ENCODE measurements at places on chromosomes 1 and 21.

DNA sequence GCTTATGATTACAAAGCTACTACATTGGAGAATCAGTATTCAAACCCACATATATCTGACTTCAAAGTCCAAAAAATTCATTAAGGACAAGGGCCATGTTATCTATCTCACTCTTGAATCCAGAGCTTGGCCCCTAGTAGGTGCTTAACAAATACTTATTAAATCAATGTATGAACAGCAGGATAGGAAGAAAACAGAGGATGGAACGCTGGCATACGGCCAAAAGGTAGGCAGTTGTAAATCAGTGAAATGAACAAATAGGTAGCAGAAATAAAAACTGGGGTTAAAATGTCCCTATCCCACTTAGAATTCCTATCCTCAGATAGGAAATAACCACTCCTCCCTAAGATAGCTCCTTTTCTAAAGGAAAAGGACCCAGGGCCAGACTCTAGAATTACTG, 2.0 kb downstream of the MRPL24 start:
- no peak for DNase-seq

GRCh38 chr21:31340942-31341487, 3.0 kb downstream of the TIAM1 start:
- DNase-seq: no peak

DNA sequence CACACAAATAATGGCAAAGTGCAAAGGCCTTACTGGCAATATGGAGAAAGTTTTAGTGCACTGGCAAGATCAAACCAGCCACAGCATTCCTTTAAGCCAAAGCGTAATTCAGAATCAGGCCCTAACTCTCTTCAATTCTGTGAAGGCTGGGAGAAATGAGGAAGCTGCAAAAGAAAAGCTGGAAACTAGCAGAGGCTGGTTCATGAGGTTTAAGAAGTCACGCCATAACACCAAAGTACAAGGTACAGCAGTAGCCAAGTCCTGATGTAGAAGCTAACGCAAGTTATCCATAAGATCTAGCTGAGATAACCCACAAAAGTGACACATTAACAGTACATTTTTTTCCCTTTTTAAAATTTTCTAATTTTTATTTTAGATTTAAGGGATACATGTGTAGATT, 57.1 kb downstream of the SLC27A3 start:
- DNase-seq: no peak

- no peak for DNase-seq
These were observed 336.3 kb upstream of the NCAM2 start for GRCh38 chr21:20661745-20662422.

DNA sequence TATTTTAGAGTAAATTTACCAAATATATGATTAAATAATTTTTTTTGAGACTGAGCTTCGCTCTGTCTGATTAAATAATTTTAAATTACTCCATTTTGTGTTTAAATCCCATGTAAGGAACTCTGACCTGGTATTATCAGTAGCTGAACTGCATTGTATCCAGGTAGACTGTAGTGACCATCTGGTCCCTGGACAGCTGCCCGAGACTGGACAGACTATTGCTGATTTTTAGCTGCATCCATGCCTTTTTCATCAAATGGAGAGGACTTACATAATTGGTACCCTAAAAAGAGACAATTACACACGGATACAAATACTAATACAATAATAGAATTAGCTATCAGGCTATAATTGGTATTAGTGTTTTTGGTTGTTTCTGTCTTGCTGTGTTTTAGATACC, 20.6 kb downstream of the OLFM3 start:
- DNase-seq: no peak

DNA sequence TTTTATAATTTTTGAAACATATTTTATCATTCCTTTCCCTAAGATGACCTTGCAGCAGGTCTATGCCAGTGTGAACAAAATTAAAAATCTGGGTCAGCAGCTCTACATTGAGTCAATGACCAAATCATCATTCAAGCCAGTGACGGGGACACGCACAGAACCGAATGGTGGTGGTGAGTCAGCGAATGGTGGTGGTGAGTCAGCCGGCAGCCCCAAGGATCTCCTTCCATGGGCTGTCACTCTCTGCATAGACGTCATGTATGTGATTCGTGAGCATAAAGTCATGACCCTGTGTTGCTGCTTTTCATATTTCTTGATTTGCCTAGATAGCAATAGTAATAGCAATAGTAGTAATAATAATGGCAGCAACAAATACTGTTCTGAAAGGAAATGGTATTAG, 26.3 kb downstream of the PER3 start:
- no peak for DNase-seq

GRCh38 chr21:34260277-34261008, 103.4 kb upstream of the KCNE2 start:
- no peak for DNase-seq

DNA sequence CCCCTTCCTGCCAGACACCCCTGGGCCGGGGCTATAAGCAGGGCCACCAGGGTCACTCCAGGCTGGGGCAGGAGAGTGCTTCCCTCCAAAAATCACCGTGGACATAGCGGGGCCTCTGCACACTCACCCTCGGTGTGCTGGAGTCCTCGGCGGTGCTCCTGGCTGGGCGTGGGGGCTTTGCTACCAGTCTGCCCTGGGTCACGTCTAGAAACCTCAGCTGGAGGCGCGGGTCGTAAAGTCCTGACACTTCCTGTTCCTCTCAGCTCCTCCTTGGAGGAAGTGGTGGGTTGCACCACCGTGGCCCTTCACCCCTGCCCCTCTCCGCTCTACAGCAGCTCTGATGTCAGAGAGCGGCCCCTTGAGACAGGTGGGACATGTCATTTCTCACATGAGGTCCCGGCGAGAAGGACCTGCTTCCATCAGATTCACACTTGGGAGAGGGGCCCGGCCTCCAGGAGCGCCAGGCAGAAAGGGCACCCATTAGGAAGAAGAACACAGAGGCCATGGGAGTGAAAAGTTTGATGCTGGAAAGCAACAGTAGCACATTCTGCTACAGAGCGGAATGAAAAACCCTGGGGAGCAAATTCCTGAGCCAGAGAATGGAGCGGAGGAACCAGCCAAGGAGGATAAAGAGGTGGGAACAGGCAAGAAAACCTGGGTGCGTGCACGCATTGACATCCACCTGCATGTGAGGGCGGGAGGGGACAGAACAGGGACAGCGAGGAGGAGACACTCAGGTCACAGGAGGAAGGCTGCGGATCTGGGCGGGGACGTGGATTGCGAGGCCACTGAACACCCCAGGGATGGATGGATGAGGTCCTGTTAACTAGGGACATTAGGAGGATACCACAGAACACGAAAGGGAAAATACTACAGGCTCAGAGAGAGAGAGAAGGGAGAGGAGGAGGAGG, at the start of gene ITGB2:
ITGB2 (minus strand) TSS at position 206 of the 911 bp plus-strand sequence. CDS start 10,117 bp downstream, outside the sequence.
- no peak for DNase-seq

- no peak for DNase-seq
These were observed 1489.1 kb downstream of the BRINP3 start for GRCh38 chr1:188988589-188988988.

GRCh38 chr1:2560299-2561073, 4.3 kb downstream of the TNFRSF14 start:
- DNase-seq: no peak

- no peak for DNase-seq
These were observed 17.4 kb upstream of the GPR153 start for GRCh38 chr1:6278263-6278662.

GRCh38 chr1:1429671-1430073, 5.8 kb upstream of the VWA1 start:
- no peak for DNase-seq

GRCh38 chr1:52814465-52814864, 28.1 kb upstream of the ZYG11A start:
- no peak for DNase-seq

DNA sequence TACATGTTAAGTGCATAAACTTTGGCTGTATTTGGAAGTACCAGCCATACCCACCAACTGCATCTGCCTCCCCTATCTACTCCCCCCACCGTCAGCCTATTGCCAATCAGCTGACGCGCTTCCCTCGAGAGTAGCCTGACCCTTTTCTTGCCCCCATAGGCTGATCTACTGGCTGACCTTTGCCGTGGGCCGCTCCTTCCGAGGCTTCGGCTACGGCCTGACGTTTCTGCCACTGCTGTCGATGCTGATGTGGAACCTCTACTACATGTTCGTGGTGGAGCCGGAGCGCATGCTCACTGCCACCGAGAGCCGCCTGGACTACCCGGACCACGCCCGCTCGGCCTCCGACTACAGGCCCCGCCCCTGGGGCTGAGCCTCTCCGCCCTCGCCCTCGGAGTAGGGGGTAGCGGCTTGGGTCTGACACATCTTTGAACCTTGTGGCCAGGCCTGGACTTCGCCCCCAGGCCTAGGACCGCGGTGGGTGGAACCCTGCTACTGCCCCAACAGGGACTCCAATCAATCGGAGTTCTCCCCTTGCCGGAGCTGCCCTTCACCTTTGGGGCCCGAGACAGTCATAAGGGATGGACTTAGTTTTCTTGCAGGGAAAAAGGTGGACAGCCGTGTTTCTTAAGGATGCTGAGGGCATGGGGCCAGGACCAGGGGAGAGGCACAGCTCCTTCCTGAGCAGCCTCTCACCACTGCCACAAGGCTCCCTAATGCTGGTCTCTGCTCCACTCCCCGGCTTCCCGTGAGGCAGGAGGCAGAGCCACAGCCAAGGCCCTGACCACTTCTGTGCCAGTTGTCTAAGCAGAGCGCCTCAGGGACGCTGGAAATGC, 4.0 kb downstream of the GLMP start:
- peak; percentile 55 for DNase-seq

- DNase-seq: no peak
These were observed 1.4 kb downstream of the TENT5B start for GRCh38 chr1:27011058-27011764.

DNA sequence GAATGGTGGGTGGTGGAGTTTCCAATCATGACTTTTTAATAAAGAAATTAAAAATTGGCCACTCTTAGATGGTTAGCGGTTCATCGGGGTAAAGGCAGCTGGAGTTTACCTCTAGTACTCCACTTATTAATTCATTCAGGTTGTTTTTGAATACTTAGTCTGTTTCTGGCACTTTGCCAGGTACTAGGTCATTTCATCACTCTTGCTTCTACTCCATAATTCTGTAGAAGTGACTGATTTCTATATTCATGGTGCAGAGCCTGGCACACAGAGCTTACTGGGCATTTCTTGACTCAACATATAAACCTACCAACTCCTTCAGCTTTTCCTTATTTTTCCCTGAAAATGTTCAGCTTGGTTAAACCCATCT, 31.5 kb downstream of the FOXD2 start:
- no peak for DNase-seq

DNA sequence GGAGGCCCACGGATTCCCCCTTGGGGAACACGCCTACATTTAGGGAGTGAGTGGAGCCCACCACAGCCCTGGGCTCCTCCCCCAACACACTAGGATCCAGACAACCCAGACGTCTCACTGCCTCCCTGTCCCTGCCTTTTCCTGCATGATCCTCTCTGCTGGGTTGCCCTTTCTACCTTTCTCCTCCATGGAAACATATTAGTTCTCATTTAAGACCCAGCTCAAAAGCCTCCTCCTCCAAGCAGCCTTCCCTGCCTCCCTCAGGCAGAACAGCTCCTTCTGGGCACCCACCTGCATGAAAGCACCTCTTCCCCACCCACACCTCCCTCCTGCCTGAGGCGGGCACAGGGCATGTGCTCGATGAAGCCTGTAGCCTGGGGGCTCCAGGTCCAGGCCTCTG, 10.7 kb downstream of the COL8A2 start:
- DNase-seq: no peak

DNA sequence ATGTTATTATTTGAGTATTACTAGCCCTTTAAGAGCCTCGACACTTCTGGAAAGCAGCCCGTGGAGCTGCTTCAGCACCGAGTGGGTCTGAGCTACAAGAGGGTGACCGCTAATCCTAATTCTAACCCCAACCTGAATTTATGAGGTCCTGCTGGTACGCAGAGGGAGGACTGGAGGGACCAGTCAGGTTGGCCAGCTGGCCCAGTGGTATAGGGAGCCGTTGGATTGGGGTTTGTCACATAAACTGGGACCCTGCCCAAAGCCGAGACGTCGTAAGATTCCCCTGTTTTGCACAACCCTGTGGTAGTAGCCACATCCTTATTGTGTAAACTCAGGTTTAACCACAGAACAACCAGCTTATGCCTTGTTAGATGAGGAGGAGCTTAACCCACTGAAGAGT, 60.8 kb upstream of the F3 start:
- DNase-seq: no peak

DNA sequence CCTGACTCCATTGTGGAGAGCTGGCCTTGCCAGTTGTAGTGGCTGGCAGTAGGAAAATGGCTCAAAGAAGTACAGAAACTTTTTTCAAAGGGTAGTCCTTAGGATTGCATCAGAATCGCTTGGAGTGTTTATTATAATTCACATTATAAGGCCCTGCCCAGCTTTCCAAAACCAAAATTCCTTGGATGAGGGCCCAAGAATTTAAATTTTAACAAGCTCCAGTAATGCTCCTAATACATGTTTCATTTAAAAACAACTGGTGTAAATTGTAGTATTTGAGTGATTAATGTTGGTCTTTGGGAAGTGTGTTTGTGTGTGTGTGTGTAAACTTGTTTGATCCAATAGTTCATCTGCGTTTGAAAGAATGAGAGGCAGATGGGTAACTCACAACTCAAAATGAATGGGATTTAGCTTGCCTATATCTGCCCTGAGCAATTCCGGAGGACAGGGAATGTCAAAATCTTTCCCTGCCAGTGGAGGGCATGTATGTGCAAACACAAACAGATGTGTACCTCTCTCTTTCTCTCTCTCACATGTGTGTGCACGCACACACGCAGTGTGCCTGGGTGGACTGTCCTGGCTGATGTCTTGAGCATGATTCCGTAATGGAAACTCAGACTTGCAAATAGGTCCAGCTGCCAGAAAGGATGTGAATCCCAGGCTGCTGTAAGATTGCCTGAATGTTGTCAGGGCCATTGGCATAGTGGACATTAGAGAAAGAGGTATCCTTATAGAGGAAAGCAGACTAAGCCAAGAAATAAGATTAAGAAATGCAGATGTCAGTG, 293.1 kb downstream of the LMX1A start:
- no peak for DNase-seq

DNA sequence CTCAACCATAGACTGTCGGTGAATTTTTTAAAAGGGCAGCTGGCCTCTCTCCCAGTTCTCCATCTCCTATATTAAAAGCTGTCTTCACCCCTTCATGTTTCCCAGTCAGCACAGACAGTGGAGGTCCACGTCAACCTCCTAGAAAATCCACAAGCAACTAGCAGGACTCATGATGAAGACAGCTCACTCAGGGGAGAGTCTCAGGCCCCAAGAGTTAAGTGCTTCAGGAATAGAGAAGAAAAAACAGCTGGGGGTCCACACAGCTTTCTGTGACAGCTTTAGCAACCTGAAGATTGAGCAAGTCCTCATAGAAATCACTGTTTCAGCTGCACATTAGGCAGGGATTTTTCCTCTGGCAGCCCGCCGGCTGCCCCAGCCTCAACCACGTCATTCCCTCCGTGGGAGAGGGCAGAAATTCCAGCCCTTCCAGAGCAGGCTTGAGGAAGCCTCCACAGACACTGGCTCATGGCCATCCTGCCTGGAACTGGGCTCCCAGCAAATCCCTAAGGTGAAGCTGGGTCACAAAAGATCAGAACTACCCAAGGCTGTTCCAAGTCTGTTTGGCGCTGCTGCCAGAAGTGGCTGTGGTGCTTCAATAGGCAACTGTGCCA, 15.2 kb downstream of the GPR161 start:
- DNase-seq: no peak
